ENCODE measurements at places on chromosomes 7 and 10.

DNA sequence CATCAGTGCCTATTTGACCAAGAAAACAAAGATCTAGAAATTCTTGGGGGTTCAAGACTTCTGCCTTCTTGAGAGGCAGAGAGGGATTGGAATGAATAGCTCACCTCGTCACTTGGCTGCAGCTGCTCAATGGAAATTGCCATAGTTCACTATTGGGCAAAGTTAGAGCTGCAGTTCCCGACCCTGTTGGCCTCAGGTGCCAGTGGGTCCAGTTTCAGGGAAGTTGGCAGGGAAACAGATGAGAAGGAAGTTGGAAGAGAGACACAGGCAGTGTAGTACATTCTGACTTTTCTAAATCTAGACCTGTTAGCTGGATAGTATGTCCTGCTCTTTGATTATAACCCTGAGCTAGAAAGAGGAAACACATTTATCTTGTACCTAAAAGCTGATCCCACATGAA is 19.1 kb downstream of the A1CF start:
- no peak for DNase-seq

- no peak for DNase-seq
These were observed 814.6 kb downstream of the LRMDA start for GRCh38 chr10:76245951-76246495.

GRCh38 chr7:132482866-132483265 is 93.4 kb downstream of the PLXNA4 start:
- DNase-seq = no peak

- no peak for DNase-seq
These were observed 8.0 kb downstream of the IKZF1 start for GRCh38 chr7:50312250-50313162.

DNA sequence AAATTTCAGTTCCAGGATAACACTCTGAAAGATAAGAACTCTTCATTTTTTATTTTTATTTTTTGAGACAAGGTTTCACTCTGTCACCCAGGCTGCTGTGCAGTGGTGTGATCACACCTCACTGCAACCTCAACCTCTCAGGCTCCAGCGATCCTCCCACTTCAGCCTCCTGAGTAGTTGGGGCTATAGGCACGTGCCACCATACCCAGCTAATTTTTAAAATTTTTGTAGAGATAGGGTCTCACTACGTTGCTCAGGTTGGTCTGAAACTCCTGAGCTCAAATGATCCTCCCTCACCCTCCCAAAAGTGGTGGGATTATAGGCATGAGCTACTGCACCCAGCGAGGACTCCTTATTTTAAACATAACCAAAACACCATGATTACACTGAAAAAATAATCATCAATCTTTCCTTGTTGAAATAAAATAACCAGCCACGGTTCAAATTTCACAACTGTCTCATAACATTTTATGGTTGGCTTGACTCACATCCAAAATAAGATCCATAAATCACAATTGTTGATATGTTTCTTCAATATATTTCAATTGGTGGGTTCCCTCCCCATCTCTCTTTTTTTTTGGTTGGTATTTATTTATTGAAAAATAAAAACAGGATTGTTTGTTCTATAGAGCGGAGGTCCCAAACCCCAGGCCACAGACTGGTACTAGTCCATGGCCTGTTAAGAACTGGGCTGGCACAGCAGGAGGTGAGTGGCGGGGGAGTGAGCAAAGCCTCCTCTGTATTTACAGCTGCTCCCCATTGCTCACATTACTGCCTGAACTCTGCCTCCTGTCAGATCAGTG is 60.1 kb upstream of the FAM171A1 start:
- DNase-seq = no peak

DNA sequence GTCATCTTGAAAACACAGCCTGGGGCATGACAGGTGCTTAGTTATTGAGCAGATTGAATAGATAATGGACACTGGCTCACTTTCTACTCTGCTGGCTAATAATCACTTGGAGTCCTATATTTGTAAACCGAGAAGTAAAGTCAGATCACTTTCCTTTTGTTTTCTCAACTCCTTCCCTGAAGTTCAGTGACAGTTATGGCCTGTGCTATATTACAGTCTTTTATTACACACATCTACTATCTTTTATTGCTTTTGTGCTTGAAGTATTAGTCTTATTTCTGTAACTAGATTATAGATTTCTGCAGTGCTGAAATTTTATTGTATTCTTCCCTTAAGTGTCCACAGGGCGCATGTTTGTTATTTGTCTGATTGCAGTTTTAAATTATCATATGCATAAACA is 136.4 kb upstream of the TAC1 start:
- no peak for DNase-seq

DNA sequence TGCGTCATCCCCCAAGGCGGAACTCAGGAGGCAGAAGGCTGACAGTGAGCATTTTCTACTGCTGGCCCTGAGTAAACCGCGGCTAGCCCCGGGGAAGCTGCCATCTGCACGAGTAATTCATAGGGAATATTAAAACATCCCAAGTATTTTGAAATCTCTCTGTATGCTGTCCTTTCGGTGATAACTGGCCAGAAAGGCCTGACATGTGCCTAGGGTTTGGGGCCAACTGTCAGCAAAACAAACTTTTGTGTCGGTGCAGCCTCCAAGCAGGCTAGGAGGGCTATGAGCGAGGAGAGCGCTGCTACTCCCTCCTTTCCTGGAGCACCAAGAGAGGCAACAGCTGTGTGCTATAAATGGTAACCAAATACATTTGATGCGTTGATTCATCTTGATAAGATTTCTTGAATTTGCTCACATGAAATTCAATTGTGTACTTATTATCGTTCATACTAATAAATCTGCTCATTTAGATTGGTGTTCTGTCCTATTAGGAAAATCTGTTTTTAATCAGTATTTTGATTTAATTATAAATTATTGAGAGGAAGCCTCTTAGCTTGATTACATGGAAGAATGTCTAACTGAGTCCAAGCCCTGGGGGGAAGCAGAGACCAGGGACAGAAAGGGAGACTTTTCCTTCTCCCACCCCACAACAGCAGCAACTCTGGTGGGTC is 124.4 kb upstream of the NPS start:
- DNase-seq = no peak

Measured in astrocyte of the spinal cord (primary cell).